ENCODE measurements at places on chromosomes 6 and 20.

DNA sequence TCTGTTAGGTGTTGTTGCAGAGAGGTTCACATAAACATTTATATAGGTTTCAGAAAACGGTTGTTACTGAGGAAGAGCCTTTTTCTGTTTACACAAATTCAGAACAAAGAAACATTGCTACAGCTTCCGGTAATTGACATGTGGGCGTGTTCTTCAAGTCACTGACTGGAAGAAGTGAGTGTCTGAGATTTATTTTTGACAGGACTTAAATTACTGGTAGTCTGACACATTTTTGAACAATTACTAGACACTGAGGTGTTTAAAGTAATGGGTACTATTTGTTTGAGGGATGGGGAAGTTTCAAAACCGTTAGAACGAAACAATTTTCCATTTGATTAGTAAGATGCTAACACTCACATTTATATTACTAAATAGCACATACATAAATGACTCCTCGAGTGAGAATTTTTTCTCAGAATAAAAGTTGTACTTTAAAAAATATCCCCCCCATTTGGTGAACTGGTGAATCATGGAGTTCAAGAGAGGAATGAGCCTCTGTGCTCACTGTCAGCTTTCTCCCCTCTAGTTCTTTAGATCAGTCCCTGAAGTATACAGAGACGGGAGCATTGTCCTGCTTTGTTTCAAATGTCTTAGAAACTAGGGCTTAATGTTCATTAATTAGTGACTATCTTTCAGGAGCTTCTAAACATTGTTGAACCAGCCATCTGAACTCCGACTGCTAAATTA is 98.7 kb downstream of the TSHZ2 start:
- DNase-seq = no peak

GRCh38 chr6:30691208-30691847 is 544 bp upstream of the NRM start:
- DNase-seq = no peak

DNA sequence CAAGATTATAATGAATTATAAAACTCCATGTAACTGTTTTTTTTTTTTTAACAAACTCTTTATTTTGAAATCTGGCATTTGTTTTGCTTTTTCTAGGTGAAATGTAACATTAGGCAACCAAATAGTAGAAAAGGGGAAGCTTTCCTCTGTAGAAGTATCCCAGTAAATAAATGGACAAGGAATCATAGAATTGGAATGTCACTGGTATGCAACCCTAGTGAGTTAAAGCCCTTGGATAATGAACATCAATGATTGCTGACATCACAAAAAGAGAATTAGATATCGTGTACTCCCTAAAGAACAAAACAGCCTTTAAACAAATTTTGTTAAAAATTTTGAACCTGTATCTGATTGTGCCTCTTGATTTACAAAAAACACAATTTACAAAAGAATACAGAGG is 93.9 kb upstream of the OGFRL1 start:
- no peak for DNase-seq

DNA sequence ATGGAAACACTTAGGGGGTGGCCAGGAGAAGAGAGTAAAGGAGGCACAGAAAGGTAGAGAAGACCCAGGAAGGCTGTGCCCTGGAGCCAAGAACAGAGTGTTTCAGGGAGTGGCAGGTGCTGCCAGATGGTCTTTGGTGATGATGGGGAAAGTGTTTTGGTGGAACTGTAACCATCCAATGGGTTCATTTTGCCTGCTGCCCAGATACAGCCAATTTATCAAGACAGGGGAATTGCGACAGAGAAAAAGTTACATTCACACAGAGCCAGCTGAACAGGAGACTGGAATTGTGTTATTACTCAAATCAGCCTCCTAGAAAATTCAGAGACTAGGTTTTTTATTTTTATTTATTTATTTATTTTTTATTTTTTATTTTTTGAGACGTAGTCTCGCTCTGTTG is 5.2 kb downstream of the ZNF341 start:
- no peak for DNase-seq

DNA sequence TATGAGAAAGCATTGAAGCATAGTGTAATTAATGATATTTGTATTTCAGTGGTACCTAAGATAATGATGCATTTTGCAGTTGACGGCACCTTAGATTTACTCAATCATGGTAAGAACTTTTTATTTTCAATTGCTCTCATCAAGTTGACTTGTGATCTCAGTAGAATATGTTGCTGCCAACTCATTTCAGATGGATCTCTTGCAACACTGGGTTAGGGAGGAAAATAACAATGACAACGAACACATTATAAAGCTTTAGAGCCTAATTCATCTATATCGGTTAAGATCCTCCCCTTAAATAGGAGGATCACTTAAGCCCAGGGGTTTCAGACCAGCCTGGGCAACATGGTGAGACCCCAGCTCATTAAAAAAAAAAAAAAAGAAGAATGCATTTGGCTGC is 18.0 kb upstream of the TBC1D22B start:
- no peak for DNase-seq

DNA sequence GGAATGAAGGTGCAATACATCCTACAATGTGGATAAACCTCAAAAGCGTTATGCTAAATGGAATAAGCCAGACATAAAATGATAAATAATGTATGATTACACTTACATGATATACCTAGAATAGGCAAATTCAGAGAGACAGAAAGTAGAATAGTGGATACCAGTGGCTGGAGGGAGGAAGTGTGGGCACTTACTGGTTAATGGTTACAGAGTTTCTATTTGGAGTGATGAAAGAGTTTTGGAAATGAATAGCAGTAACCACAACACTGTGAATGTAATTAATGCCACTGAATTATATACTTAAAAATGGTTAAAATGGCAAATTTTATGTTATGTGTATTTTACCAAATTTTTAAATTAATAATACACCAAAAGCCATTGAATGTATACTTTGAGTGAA is 71.4 kb upstream of the CST7 start:
- no peak for DNase-seq

- no peak for DNase-seq
Measured at GRCh38 chr6:100464162-100464851, 414 bp downstream of the SIM1 start.

GRCh38 chr6:49499126-49499525 is 597 bp upstream of the GLYATL3 start:
- no peak for DNase-seq

DNA sequence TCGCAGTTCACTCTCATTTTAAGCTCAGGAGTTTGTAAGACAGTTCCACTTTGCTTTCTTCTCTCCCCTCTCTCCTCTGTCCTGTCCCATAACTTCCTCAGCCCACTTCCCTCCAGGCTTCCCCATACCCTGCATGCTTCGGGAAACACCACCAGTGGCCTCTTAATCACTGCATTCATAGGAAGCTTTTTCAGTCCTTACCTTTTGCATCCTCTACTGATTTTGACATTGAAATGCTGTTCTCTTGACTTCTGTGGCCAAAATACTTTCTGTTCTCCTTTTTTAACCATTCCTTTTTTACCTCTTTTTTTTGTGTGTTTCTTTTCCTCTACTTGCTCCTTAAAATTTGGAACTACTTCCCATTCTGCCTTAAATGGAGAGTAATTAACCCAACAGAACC is 69.7 kb downstream of the HIVEP1 start:
- DNase-seq = no peak

- DNase-seq = no peak
Measured at GRCh38 chr6:110556317-110557110, 80.1 kb upstream of the SLC22A16 start.

DNA sequence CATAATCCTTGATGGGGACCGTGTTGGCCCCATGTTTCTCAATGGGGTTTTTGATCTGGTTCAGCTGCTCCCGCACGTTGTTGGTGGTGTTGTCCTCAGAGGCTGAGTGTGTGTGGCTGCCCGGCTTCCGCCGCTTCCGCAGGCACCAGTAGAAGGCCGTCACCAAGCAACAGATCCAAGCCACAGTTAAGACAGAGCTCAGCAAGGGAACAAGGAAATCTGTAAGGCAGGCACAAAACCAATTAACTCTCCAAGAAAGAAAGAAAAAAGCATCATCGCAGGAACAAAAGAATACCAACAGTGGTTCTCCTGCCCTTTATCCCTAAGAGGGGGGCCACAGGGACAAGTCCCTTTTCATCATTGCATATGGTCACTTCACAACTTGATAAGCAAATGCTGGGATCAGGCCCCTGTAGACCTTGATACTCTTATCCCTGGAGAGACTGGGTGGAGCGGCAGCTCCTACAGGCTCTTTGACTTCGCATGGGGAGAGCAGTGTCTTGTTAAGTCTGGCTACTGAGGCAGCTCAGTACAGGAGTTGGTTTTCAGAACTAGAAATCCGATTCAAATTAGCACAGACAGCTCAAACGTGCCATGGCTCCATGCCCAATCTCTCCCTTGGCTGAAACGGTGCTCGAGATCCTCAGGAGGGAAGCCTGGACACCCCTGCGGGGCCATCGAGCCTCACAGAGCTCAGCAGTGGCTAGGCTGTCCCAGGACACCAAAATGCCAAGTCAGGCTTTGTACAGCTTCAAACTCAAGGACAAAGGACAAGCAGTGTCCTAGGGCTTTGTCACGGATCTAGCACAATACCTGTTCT is 33.9 kb downstream of the JAG1 start:
- no peak for DNase-seq

- no peak for DNase-seq
Measured at GRCh38 chr6:56199956-56200355, 47.4 kb downstream of the COL21A1 start.

DNA sequence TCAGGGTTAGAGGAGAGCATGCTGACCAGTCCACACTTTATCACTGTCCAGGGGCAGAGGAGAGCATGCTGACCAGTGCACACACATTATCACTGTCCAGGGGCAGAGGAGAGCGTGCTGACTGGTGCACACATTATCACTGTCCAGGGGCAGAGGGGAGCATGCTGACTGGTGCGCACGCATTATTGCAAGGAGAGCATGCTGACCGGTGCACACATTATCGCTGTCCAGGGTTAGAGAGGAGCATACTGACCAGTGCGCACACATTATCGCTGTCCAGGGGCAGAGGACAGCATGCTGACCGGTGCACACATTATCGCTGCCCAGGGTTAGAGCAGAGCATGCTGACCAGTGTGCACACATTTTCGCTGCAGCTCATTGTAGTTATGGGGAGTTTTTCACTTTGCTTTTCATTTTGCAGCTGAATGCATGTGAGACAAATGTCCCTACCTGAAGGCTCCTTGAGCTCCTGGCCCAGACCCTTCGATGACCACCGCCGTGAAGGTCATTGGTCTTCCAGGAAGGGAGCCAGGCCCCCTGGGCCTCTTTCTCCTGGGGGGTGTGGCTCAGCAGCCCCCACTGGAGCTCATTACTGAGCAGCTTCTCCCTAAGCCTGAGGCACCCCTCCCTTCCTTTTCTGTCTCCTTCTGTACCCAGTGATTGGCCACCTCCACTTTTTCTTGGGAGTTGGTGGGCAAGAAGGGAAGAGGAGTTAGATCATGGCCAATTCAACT is 178.8 kb upstream of the AFDN start:
- no peak for DNase-seq

DNA sequence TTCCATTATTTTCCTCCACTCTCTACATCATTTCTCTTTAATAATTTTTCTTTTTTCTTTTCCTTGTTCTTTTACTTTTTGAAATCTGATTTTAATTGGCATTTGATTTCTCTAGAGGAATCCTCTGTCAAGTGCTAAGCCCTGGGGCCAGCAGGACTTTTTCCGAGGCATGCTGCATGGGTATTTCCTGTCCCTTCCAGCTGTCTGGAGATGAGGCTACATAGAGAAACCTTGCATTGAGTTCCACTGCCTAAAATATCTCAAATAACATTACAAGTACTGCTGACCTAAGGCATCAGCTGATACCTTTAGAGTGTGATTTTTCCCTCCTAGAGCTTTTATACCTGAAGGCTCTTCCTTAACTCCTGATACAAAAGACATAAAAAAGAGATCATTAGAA is 6.2 kb downstream of the RNF217 start:
- no peak for DNase-seq

- DNase-seq = no peak
Measured at GRCh38 chr6:148887181-148887580, 140.4 kb downstream of the UST start.

GRCh38 chr6:69813508-69813907 is 16.7 kb upstream of the LMBRD1 start:
- no peak for DNase-seq

DNA sequence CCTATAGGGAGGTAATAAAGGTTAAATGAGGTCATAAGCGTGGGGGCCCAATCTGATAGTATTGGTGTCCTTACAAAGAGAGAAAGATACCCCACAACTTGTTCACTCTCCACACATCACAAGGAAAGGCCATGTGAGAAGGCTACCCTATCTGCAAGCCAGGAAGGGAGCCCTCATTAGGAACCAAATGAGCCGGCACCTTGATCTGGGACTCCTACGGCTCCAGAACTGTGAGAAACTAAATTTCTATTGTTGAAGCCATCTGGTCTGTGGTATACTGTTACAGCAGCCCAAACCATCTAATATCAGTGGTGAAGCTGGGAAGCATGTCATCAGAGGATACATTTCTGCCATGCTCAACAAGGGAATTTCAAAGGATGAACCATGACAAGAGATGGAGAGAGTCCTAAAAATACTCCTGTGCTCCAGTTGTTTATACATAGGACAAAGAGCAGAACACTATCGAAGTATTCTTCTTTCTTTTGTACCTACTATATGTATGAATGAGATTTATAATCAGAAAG is 10.4 kb downstream of the COX7A2 start:
- no peak for DNase-seq

DNA sequence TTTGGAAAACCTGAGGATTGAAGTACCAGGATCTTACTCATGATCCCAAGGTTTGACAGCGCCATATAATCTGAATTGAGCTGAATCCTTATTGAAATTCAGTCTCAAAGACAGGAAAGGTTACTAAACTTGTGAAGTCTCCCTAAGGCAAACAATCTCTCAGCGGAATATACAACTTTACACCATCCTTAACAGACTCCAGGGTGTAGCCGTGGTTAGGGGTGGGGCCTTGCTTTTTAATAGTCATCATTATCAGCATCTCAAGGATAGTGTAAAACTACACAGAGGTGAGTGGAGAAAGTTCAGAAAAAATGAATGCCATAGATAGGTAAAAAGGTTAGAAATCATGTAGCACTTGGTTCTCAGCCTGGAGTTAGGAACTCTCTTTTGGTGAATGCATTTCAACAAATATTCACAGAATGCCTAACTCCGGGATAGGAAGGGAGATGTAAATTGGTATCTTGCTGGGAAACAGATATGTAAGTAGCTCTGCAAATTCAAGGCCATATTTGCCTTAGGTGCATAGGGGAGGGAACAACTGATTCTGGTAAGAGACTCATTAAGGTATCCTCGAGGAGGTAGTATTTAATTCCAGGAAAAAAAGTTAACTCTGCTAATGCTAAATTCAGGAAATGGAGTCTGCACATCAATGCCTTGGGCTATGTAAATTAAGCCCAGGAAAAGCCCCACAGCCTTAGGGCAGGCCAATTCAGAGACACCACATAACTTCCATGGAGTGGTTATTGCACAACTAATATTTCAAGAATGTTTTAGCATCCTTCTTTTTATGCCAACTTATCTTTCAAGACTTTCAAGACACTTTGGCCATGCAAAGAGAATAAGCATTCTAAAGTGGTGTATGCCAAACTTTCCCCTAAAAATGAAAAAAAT is 61.6 kb downstream of the SNAP25 start:
- DNase-seq = no peak

GRCh38 chr20:45254383-45255262 is at the start of gene SLPI:
Gene SLPI, minus strand, starts transcription at chr20:45254564. Its CDS starts 21 bp downstream, at chr20:45254543.
- no peak for DNase-seq

- DNase-seq = no peak
Measured at GRCh38 chr6:113594726-113595125, 262.4 kb upstream of the MARCKS start.

Data from immature natural killer cell (primary cell).